Central memory CD4-positive, alpha-beta T cell (primary cell): ENCODE measurements at places on chromosomes 3 and 15.
A peak's percentile ranks its signal among the peaks of the same experiment; 100 is the strongest.

DNA sequence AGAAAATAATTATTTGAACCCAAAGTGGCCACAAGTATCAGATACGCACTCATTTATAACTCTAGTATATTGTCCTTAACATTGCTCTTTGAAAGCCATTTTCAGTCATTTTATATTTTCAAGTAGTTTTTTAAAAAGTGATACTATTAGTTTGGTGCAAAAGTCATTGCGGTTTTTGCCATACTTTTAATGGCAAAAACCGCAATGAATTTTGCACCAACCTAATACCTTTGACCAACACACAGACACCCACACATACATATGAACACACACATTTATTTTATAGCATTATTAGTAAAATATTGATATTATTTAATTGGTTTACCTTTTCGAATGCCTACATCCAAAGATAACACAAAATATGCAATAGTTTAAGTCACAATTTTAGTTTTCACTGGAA lies 154.3 kb downstream of the EPHA3 start:
- DNase-seq = no peak

DNA sequence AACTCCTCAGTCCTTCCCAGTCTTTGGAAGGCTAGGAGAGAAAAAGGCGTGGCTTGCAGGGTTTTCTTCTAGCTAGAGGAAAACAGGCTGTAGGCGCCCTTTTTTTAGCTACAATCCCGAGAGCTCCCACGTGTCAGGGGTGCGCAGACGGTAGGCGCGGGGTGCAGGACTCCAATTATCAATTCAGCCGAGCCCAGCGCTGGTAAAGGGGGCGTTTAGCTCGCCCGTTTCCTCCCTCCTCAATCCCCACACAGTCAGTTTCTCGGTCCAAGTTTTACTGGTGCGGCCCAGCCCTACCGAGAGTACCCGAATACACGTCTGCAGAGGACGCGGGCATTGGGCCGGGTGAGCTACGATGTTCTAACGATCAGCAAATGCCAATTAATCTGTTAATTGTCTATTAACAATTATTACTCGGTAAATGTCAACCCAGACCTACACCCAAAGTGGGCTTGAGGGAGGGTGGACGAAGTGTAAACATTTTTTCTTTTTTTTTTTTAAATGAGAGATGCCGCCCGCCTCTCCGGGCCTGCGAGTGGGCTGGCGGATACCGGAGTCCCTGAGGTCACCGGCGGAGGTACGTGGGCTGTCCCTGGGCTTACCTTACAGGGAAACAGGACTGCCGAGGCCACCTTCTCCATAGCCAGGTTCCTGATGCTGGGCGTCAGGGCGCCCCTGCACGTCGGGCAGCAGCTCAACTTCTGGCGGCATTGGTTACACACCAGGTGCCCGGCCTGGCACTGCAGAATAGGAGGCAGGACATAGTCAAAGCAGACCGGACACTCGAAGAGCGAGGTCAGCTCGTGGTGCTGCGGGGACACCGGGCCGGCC lies 923 bp downstream of the SIAH2 start:
- DNase-seq = peak; percentile 16

- DNase-seq = no peak
Observed at GRCh38 chr15:60381148-60381788, 16.5 kb downstream of the ANXA2 start.

GRCh38 chr15:25852661-25853524 lies 10.2 kb downstream of the ATP10A start:
- DNase-seq = no peak

GRCh38 chr15:90259524-90259923 lies 5.9 kb upstream of the NGRN start:
- DNase-seq = no peak

- DNase-seq = no peak
Observed at GRCh38 chr15:59614153-59614552, 2.6 kb downstream of the GCNT3 start.

DNA sequence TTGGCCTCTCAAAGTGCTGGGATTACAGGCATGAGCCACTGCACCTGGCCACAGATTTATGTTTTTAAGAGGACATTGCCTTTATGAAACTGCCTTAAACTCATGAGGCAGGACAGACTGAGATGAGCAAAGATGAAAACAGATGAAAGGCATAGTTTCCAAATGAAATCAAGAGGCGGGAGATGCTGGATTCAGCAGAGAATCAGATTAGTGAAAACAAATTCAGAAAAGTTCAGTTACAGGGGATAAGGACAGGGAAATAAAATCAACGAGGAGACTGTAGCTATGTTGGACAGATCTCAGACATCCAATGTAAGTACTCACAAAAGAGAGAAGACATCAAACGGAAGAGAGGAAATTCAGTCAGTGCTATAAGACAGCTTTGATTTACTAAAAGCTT lies 68.1 kb downstream of the ADAMTSL3 start:
- no peak for DNase-seq

- no peak for DNase-seq
Observed at GRCh38 chr15:27463525-27464088, 492.6 kb downstream of the GABRG3 start.

DNA sequence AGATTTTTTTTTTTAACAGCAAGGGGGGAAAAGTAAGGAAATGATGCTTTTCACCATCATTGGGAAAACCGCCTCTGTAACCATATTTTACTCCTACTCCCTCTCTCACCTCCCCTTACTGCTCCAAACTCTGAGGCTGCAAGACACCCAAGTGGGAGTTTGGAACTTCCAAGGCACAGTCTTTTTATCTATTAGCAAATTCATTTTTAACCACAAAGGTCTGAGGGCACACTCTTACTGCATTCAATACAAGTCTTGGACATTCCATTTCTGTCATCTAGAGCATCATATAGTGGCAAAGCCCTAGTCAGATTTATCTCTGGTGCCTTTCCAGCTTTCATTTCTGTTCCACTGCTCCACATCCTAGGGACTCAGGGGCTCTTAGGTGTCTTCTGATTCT lies 13.2 kb downstream of the FAM162A start:
- DNase-seq = no peak

DNA sequence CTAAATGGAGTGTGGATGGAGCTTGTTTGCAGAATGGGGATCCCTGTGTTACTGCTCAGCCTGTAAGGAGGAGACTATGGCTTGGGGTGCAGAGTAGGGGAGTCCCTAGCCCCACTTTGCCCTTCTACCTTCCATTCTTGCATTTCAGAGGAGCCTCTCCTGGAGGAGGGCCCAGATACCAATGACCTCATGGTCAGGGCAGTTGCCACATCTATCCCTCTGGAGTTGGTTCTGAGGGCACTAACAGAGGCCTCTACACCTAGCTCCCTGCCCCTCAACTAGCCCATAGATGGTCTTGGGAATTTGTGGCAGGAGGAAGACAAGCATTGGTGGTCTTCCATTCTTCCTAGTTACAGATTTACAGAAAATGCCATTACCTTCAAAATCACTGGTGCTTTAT lies 6.1 kb downstream of the SKOR1 start:
- DNase-seq = no peak

- DNase-seq = peak; percentile 47
Observed at GRCh38 chr3:101809178-101810021, 30.4 kb downstream of the NXPE3 start.

GRCh38 chr3:101495552-101495951 lies 17.5 kb downstream of the SENP7 start:
- DNase-seq = no peak

DNA sequence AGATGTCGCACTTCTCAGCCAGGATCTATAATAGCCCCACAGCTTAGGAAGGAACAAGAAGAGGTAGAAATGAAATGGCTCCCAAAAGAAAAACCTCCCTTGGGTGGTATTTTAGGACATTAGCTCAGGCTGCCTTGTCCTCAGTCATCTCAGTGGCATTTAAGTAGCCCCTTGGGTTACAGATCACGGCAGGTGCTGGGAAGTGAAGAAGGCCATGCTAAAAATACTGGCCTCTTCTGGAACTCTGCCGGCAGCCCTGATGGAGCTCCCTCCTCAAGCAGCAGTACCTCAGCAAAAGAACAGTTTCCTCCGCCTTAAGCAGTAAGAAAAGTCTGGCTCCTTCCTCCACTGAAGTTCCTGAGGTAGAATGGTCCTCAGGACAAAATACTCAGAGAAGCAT lies 7.3 kb upstream of the TPM1 start:
- no peak for DNase-seq

DNA sequence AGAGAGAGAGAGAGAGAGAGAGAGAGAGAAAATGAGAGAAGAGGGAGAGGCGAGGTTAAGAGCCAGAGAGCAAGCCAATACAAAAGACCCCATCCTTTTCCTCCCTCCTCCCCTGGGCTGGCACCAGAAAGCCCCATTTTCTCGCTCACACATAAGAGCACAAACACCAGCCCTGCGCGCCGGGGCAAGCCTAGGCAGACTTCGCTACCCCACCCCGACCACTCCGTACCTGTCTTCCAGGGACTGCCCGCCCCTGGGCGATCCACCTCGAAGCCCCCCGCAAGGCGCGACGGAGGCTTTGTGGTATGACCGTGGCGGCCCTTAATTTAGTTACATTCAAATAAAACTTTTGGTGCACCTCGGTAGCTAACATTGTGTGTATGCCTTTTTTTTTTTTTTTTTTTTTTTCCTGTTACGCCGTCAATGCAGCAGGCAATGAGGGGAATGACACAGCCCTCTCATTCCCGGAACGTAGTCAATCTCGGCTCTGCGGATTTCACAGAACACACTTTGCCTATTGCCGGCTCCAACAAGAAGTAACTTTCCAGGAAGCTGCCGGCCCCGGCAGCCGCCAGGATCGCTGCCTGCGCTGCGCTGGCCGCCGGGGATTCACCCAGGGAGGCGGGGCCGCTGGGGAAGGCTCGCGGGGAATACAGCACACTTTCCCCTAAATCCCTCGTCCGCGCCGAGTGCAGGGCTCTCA lies 7.7 kb downstream of the BCL6 start:
- DNase-seq = peak; percentile 29

DNA sequence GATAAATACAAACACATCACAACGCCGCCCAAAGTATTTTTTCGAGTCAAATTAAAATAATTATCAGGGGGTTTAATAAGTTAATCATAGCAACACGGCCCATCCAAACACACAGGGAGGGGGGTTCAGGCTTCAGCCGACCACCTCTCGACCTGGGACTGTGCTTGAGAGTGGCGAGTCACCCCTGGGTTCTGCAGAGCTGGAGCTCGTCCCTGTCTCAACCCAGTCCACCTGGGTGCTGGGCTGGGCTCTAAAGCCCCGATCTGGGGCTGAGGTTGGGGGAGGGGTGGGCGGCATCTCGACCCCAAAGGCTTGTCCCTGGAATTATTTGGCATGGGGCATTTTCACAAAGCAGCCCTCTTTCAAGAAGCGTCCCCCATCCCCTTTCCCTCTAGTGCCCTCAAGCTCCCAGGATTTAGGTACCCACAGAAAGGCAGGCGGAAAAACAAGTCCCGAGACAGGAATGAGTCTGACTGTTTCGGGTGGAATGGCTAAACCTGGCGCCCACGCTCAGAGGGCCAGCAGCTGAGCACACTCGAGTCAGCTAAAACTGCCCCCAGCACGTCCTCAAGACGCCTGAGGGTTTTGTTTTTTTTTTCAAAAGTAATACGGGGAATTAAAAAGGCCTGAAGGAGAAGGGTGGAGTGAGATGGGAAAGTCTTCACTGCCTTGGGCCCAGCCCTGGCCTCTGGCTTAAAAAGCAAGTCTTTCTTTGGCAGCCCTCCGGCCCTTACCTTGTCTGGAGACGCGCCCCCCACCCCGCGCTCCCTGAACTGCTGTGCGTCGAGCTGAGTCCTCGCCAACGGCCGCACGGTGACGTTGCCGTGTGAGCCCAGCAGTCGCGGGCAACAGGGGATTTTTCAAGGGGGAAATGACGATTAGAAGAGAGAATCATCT lies 32.5 kb downstream of the NR2F2 start:
- DNase-seq = no peak

DNA sequence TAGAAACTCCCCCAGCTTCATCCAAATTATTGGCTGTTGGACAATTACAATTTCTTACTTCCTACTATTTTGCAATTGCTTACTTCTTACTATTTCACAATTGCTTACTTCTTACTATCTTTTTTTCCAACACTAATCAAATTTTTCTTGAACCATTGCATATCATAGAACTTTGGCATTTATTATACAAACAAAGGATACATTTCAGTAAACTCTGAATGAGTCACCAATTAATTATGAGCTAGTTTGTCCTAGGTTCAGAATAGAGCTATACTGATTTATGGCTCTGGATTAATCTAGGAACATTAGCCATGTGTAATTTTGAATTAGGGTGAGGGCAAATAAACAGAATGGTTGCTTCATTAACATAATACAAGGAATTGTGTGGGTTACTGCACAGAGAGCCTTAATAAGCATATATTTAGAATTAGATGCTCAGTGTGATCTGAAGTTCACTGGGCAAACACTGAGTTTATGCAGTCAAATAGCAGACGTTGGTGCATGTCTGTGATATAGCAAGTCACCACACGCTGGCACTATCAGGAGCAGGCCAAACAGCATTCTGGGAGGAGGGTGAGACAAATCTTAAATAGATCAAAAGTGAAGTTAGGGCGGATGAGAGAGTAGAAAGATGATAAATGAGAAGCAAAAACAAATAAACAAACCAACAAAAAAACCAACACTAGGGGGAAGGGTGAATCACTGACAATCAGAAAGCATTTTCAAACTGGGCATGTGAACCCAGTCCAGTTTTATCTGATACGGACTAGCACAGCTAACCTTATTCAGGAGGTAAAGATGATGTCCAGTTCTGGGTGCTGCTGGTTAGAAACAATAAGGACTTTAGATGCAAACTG lies 21.5 kb downstream of the GABRR3 start:
- DNase-seq = no peak
